ENCODE measurements at places on chromosomes 11 and 22. TPM values are rescaled to one million over a fixed set of nuclear protein-coding genes. Genes with fewer than 3 reads are reported as not detected.

The RIC3 gene
- 1.6 TPM for total RNA-seq

The P4HA3 gene
- 5.6 TPM for total RNA-seq

The FOLR1 gene
- not detected for total RNA-seq

The SPDYC gene
- total RNA-seq: not detected

The POLR2F gene
- total RNA-seq: 11.9 TPM

The MMP8 gene
- total RNA-seq: not detected

The F2 gene
- total RNA-seq: not detected

The SULT4A1 gene
- 0.43 TPM for total RNA-seq

The MMP27 gene
- not detected for total RNA-seq

The LINC01488 gene
- not detected for total RNA-seq

The GPHA2 gene
- not detected for total RNA-seq

Measured in articular chondrocyte of knee joint (primary cell).